Activated naive CD4-positive, alpha-beta T cell treated with anti-CD3 and anti-CD28 coated beads, Interleukin-2, amount 50 U/mL, for 16 hours (primary cell): ENCODE measurements at places on chromosomes 2 and 18.

GRCh38 chr2:96759548-96759947 is 1.2 kb upstream of the CNNM4 start:
- no peak for DNase-seq

GRCh38 chr2:236724200-236724599 is 154.6 kb downstream of the ACKR3 start:
- DNase-seq: no peak

DNA sequence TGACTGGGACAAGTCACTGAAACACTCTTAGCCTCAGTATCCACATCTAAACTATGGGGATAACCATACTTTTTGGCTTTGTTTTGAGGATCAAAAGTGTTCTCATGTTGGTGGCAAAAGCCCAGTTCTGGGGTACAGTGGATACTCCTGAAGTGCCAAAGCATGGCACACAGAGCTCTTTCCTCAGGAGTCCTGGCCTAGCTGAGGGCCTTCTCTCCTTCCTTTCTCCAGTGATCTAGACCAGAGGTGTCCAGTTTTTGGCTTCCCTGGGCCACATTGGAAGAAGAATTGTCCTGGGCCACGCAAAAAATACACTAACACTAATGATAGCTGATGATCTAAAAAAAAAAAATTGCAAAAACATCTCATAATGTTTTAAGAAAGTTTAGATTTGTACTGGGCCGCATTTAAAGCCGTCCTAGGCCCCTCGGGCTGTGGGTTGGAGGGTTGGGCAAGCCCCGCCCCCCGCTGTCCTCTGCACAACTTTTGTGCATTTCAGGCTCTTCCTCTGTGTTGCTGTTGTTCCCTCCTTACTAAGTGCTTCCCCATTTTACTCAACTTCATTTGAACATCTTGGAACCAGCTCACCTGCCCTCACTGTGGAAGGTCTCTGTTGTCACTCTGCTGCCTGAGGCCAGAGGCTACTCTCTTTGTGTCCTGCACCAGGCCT is 337.0 kb downstream of the CYRIA start:
- no peak for DNase-seq

DNA sequence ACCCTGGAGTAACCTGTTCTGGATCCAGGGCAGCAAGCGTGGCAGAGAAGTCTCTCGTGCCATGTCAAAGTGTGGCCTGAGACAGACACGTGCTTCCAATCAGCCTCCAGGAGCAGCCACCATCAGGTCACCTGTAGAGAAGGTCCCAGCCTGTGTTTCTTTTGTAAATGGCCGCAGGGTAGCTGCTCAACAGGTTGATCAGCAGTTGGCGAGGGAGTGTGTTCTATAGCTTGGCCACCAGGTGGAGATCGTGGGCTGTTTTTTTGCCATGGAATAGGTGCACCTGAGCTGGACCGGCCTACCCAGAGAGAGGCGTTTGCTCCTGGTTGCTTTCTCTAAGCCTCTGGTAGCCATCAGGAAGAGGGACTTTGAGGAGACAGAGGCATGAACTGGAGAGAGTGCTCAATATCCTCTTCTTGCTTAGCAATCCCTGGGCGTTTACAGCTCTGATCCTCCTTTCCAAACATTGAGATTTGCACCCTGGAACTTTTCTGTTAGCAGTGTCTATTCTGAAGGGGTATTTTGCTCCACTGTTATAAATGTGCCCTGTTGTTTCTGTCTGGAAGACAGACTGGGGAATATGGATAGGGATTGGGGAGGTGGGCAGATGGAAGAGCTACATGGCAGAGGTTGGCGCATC is 34.2 kb upstream of the EN1 start:
- DNase-seq: peak; percentile 74

DNA sequence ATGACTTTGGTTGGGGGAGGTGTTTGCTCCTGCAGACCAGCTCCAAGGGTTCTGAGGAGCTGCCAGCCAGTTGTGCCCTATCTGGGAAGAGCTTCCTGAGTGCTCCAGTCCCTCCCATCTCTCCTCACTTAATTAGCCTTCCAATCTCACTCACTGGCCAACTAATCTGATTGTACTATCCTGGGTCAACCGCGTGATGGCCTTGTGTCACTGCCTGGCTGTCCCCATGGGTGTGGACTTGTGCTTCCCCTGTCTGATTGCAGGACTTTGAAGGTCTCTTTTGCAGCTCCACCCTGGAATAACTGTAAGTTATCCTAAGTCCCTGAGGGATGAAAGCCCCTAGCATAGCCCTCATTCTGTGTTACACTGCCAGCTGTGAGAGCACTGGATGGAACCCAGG is 65.0 kb downstream of the SLC4A5 start:
- no peak for DNase-seq

DNA sequence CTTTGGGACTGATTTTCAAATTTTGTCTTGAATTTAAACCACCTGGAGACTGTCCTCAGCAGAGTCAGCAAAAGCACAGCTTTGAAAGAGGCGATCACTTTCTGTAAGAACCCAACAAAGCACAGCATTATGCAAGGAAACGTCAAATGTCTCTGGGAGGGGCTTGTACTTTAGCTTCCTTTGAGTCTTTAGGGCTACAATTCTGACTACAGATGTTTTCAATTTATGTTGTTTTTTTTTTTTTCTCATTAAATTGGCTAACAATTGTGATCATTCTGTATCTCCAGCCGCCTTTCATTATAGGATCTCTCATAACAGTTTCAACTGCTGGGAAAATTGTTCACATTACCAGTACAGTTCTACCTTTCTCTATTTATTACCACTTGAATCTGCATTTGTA is 48.3 kb downstream of the COL3A1 start:
- DNase-seq: no peak

- no peak for DNase-seq
Measured at GRCh38 chr18:10727477-10727876, 201.7 kb downstream of the NAPG start.

GRCh38 chr2:110869472-110870446 is 137.4 kb downstream of the ACOXL start:
- DNase-seq: no peak

GRCh38 chr2:107412981-107413380 is 413.7 kb upstream of the RGPD4 start:
- no peak for DNase-seq

DNA sequence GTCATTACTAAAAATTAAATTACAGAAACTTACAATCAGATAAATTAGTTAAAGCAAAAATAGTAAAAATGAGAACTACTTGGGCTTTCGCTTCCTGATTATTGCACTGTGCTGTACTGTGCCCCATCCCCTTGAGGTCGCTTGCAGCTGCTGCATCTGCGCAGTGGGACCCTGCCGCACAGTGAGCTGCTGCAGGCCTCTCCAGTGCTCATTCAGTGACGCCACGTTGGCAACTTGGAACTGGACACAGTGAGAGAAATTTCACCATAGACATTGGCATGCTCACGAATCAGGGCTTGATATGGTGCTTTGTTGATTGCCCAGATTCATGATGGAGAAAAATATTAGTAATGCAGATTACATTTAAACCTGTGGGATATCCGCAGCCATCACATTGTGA is 290.8 kb upstream of the MYT1L start:
- DNase-seq: no peak

GRCh38 chr18:40902436-40902835 is 1052.6 kb upstream of the PIK3C3 start:
- no peak for DNase-seq

- DNase-seq: no peak
Measured at GRCh38 chr2:230671117-230671516, 41.5 kb upstream of the CAB39 start.

DNA sequence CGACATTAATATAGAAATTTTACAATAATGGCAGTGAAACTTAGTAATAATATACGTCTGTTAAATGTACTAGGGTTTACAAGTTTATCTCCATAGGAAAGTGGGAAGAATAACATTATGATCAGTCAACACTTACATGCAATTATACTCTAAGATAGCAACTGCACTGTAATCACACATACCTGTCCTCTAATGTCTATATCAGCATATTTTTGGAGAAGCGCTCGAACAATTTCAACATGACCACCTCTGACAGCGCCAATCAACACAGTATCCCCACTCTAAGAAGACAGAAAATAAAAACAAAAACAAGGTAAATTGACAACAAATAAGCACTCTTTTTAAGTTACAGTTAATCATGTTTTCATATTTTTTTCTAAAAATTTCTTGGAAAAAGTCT is 37.2 kb downstream of the KIDINS220 start:
- DNase-seq: no peak

GRCh38 chr2:175884697-175885393 is 117.2 kb downstream of the LNPK start:
- no peak for DNase-seq

- no peak for DNase-seq
Measured at GRCh38 chr2:24651643-24652003, 141.6 kb downstream of the PTRHD1 start.

DNA sequence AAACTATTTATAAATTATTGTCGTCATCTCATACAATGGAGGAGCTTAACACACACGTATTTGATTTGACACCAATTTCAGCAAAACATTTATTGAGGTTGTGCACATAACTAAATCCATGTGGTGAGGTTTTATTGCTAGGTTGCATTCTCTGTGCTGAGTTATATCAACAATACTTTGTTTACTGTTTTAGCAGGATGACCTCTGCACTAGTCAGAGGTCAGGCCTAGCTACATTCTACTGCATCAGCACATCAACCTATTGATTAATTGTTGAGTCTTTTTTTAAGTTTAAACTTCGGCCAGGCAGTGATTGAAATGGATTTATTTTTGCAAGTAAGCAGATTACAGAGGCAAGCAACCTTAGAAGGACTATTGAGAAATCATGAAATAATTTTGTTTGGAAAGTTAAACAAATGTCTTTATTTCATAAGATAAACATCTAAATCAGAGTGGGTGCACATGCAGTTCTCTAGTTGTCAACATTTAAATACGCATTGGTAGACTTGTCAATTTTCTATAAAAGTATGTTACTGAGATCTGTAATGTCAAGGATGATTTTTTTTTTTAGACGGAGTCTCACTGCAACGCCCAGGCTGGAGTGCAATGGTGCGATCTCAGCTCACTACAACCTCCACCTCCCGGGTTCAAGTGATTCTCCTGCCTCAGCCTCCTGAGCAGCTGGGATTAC is 75.2 kb upstream of the CD28 start:
- DNase-seq: no peak

DNA sequence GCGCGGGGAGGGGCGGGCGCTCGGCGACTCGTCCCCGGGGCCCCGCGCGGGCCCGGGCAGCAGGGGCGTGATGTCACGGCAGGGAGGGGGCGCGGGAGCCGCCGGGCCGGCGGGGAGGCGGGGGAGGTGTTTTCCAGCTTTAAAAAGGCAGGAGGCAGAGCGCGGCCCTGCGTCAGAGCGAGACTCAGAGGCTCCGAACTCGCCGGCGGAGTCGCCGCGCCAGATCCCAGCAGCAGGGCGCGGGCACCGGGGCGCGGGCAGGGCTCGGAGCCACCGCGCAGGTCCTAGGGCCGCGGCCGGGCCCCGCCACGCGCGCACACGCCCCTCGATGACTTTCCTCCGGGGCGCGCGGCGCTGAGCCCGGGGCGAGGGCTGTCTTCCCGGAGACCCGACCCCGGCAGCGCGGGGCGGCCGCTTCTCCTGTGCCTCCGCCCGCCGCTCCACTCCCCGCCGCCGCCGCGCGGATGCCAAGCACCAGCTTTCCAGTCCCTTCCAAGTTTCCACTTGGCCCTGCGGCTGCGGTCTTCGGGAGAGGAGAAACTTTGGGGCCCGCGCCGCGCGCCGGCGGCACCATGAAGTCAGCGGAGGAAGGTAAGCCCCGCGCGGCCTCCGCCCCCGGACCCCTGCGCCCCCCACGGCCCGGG is at the start of gene NFATC1:
Gene NFATC1 (plus strand): TSS at position 170 of the 644 bp plus-strand sequence. CDS start 295 bp downstream, at position 465.
- DNase-seq: peak; percentile 88
